ENCODE measurements at places on chromosomes 1 and 21. TPM values are rescaled to one million over a fixed set of nuclear protein-coding genes. Genes with fewer than 3 reads are reported as not detected.

GUK1 gene
- total RNA-seq = 375 TPM

OR2AJ1 gene
- total RNA-seq = not detected

CR1L gene
- not detected for total RNA-seq

CCDC185 gene
- not detected for total RNA-seq

PLA2G2F gene
- not detected for total RNA-seq

FCRL6 gene
- total RNA-seq = not detected
